ENCODE measurements at places on chromosomes 5 and 9.
A peak's percentile ranks its signal among the peaks of the same experiment; 100 is the strongest.

GRCh38 chr5:82642313-82642712 lies 364.2 kb upstream of the RPS23 start:
- DNase-seq, result no peak

DNA sequence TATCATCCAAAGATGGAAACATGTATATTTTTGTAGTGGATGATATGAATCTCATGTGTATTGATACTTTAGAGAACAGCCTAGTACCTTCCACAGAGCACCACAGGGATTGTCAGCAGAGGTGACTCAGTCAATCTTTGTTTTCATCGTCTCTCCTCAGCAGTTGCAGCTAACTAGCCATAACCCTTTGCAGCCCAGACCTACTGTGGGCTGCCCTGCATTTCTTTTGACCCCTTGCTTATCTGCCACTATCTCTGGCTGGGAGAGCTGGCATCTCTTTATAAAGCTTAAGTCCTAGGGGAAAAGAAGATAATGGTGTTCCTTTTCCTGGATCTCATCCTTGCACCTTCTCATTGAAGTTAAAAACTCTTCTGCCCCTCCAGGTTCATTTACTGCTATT lies 28.7 kb downstream of the HMGCR start:
- no peak for DNase-seq

DNA sequence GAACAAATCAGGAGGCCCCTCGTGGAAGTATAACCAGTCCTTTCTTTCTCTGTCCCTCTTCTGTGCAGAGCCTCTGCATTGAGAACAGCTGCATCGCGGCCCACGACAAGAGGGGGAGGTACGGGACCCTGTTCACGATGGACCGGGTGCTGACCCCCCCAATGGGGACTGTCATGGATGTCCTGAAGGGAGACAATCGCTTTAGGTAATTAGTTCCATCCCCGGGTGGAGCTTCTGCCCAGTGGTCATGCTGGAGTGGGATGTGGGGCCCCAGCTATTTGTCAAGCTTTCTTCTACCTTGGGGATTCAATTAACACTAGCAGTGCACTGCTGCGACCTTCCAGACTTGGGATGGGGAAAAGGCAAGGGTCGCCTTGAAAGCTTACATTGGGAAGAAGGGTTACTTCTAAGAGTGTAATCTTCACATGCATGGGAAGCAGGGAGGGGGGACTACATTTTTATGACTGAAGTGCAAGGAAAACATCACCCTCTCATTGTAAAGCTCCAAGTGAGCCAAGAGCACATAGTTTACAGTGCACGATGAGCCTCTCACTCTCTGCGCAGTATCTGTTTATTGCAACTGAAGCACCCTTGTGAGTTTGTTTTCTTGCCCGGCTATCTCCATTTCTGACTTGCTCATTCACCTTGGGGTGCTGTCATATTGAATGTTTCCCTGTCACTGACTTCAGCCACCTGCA lies 27.0 kb downstream of the TGFBI start:
- DNase-seq, result no peak

GRCh38 chr5:31048282-31049270 lies 144.9 kb upstream of the CDH6 start:
- no peak for DNase-seq

GRCh38 chr9:133812077-133812868 lies 74.1 kb upstream of the SARDH start:
- no peak for DNase-seq

DNA sequence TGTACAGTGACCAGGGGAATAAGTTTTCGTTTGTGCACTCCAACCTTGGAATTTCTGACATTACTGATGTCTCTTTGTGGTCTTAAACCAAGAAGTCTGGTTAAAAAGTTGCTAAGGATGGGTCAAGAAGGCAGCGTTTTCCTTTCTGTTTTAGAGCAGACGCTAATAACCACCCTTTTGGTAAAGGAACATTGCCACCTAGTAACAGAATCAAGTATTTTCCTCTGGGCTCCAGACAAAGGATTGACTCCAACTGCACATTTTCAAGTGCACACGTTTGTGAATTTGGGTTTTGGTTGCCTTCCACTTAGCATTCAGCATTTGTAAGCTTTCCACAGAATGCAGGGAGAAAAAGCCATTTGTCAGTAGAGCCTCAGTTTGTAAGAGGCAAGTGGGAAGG lies 22.2 kb upstream of the CEP78 start:
- peak; percentile 50 for DNase-seq

DNA sequence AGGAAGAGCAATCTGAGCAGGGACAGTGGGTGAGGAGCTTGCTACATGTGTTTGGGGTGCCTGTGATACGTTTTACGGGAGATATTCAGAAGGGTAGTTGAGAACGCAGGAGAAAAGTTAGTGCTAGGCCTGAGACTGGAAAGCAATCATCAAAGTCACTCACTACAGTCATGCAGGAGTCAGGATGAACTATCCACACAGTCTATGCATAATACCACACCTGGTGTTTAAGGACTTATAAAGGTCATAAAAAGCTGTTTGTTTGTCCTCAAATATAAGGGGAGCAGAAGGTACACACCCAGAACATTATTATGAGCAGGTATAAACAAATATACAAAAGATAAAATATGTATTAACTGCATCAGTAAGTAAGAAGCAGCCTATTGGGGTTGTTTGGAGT lies 176.6 kb downstream of the GNA14 start:
- no peak for DNase-seq

GRCh38 chr5:42604171-42604711 lies 152.4 kb upstream of the CCDC152 start:
- DNase-seq, result no peak

- DNase-seq, result no peak
Measured at GRCh38 chr9:17881371-17881770, 302.5 kb downstream of the SH3GL2 start.

- no peak for DNase-seq
Measured at GRCh38 chr5:34410411-34411139, 245.6 kb upstream of the RAI14 start.

- no peak for DNase-seq
Measured at GRCh38 chr5:59416026-59416425, 477.5 kb downstream of the PDE4D start.

DNA sequence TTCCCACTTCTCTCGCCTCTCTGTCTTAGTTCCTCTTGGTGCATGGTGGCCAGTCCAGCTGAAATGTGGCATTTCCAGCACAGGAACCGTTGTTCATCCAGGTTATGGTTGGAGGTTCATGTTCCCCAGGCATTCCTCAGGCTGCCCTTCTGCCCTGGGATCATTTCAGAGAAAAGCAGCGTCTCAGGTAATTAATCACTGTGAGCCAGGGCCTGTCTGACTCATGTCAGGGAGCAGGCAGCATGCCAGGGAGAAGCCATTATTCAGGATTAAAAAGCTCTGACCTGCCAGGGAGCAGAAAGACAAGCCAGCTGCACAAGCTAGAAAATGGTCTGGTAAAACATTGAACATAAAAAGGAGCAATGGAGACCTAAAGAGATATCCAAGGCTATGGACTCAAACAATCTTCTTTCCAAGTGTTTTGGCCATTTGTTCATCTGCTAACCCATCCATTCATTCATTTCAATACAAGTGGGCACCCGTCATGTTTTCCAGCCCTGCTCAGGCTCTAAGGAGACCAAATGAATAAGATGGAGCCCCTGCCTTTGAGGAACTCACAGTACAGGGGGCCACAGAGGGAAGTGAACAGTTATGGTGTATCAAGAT lies 241.4 kb downstream of the DRD1 start:
- DNase-seq, result no peak

GRCh38 chr9:99666571-99666970 lies 155.1 kb upstream of the NR4A3 start:
- no peak for DNase-seq

DNA sequence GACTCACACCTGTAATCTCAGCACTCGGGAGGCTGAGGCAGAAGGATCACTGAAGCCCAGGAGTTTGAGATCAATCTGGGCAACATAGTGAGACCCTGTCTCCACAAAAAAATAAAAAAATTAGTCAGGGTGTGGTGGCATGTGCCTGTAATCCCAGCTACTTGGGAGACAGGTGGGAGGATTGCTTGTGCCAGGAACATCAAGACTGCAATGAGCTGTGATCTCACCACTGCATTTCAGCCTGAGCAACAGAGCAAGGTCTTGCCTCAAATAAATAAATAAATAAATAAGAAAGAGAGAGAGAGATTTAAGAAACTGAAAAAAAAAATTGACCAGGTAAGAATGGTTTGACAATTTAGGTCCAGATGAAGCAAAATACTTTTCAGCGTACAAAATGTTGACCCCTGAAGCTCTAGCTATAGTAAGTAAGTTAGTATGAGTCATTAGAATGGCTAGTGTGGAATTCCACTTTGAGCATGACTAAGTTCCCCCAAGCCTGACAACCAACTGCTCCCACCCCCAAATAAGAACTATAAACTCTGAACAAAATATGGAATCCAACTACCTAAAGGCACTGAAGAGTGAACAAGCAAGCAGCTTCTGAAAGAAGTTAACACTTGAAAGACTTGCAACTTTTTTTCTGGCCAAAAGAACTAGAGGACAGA lies 217.8 kb upstream of the TLE4 start:
- DNase-seq, result no peak

DNA sequence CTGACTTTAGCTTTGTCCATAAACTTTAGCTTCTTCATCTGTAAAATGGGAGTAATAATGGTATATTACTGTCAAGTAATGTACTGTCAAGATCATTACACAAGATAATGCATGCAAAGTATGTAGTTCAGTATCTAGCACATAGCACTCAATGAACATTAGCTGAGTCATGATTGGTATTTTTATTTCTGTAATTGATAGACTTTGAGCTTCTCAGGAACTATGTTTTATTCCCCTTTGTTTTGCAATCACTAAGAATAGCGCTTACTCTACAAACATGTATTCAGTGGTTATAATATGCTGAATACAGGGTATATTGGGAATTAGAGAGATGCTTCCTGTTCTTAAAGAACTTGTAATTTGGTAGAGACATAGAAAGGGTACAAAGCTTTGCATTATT lies 142.3 kb upstream of the KLF9 start:
- no peak for DNase-seq

- DNase-seq, result no peak
Measured at GRCh38 chr5:96439477-96440184, 6.6 kb upstream of the PCSK1 start.

- no peak for DNase-seq
Measured at GRCh38 chr5:81922854-81923279, 49.0 kb upstream of the ATG10 start.

GRCh38 chr9:5435912-5436311 lies 1.8 kb downstream of the PLGRKT start:
- DNase-seq, result no peak

DNA sequence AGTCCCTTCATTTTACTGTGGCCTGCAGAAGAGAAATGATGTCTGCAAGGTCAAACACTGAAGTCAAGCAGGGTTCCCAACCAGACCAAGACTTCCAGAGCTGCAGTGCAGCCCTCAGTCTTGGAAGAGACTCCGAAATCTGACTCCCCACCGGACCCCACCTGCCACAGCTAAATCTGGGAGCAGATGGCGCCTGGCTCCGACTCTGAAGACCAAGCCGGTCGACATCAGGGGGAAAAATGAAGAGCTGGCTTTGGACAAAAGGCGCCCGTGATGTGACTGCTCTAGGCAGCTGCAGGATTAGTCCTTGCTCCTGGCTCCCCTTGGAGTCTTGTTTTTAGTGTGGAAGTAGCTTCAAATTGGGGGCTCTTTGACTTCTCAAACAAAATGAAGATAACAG lies 72.4 kb upstream of the ZNF622 start:
- DNase-seq, result no peak

- DNase-seq, result no peak
Measured at GRCh38 chr5:32909207-32909606, 198.1 kb downstream of the NPR3 start.

DNA sequence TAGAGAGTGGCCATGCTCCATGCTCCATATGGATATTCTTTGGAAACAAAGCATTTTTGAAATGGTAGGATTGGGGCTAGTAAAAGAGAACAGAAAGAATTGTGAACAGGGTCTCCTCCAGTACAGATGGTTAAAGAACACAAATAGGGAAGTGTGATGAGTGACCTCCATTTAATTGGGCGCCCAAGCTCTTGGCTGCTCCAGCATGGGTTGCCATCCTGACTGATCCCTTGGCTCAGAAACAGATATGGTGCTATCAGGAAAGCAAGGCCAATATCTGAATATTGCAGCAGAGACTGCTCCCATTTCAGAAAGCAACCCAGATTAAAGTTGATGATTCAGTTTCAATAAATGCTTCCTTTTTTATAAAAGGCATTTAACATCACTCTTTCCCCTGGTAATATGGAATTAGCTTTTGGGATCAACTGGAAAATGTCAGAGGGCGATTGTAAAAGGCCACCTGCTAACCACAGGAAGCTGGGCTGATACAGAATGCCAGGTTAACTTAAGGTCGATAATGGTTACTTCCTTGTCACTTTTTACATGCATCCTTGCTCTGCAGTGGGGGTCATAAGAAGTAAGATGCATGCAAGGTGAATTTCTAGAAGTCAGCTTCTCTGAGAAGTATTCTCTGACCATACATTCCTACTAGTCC lies 52.9 kb downstream of the TMC1 start:
- no peak for DNase-seq

DNA sequence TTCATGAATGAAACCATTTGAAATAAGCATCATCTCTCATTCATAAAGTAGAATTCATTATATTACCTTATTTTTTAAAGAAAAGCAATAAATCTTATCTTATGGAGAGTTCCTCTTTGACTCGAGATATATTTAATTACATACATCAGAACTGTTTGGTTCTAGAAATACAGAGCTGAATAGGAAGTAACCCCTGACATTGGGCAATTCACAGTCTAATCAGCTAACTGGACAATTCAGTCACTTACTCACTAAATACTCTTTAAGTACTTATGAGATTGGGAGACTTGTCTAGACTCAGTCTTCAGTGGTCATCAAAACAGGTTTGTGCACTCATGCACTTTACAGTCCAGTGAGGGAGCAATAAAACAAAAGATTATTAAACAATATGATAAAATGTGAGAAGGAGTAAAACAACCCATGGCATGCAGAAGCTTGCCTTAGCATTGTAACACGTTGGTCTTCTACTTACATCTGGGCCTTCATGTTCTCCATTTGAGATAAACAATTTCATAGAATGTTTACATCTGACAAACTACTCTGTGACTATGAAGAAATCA lies 11.5 kb upstream of the FBXO38 start:
- DNase-seq, result no peak

- DNase-seq, result no peak
Measured at GRCh38 chr5:150131978-150132694, 23.5 kb downstream of the PDGFRB start.

GRCh38 chr9:86093788-86094555 lies 5.4 kb downstream of the GOLM1 start:
- DNase-seq, result no peak

DNA sequence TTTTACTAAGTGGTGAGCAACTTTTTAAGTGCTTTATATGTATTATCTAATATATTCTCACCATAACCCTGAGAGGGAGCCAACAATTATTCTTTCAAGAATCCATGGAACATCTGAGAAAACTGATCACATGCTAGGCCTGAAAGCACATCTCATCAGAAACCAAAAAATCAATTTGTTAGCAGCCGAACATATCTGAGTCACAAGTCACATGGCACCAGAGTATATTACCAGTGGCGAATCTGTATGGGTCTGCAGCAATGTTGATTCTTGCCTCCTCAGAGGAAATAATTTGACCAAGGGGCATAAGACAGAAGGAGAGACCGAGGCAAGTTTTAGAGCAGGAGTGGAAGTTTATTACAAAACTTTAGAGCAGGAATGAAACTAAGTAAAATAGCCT lies 25.3 kb upstream of the SIL1 start:
- no peak for DNase-seq

- DNase-seq, result no peak
Measured at GRCh38 chr9:34580358-34580757, 9.2 kb downstream of the CNTFR start.

- DNase-seq, result no peak
Measured at GRCh38 chr5:167633931-167634341, 657.5 kb upstream of the WWC1 start.

All from naive thymus-derived CD8-positive, alpha-beta T cell (primary cell).